ENCODE measurements at places on chromosomes 5 and 9.

- peak; percentile 97 for DNase-seq
Measured at GRCh38 chr9:129888293-129889121, 53.2 kb downstream of the USP20 start.

GRCh38 chr9:68711281-68711680 lies 6.2 kb downstream of the PIP5K1B start:
- DNase-seq: no peak

- DNase-seq: no peak
Measured at GRCh38 chr5:178149199-178149932, 4.3 kb downstream of the NHP2 start.

DNA sequence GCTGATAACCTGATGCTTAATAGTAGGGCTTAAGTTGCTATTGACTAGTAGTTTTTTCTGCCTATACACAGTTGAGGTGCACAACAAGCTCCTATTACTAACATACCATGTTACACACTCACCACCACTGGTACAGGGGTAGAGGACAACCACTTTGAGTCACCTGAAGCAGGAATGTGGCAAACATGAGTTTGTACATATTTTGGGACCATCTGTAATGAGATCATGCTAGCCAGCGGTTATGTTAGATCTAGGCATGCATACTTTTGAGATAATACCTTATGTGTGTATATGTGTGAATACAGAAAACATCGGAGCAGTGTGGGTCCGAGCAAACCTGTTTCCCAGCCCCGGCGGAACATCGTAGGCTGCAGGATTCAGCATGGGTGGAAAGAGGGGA lies 72.8 kb upstream of the NXNL2 start:
- no peak for DNase-seq

DNA sequence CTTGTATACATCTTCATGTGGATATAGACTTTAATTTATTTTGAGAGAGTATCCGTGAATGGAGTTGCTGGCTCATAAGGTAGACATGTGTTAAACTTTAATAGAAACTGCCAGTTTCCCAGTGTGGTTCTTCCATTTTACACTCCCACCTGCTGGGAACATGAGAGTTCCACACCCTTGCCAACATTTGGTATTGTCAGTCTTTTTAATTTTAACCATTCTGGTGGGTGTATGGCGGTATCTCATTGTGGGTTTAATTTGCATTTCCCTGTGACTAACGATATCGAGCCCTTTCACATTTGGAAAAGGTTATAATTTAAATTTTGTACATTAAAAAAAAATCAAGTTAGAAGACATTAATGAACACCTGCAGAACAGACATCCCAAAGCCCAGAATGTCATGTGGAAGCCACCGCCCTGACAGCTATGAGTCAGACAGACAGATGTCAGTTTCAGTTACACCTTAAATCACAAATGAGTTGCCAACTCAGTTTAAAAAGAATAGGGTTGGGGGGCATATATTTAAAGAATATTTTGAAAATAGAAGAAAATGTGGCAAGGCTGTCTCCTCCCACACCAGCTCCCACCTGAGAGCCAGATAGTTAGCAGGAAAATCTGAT lies 36.9 kb downstream of the ANKRD33B start:
- DNase-seq: peak; percentile 19

DNA sequence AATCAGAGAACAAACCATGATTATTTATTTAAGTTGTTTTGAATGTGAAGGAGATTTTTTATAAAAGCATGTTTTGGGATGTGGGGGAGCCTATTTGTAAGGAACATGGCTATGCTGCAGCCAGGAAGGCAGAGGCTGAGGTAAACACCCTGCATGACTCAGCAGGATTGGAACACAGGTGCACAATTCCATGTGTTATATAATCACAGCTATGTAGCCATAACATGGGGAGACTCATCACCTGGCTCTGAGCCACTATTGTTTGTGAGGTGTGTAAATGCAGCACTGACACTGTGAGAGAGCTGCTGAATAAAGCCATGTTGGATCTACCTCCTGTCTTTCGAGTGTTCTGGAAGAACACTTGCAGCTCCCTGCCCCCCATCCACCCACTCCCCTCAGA lies 1009.8 kb downstream of the DNAH5 start:
- no peak for DNase-seq

- DNase-seq: peak; percentile 19
Measured at GRCh38 chr5:59587489-59588337, 305.8 kb downstream of the PDE4D start.

DNA sequence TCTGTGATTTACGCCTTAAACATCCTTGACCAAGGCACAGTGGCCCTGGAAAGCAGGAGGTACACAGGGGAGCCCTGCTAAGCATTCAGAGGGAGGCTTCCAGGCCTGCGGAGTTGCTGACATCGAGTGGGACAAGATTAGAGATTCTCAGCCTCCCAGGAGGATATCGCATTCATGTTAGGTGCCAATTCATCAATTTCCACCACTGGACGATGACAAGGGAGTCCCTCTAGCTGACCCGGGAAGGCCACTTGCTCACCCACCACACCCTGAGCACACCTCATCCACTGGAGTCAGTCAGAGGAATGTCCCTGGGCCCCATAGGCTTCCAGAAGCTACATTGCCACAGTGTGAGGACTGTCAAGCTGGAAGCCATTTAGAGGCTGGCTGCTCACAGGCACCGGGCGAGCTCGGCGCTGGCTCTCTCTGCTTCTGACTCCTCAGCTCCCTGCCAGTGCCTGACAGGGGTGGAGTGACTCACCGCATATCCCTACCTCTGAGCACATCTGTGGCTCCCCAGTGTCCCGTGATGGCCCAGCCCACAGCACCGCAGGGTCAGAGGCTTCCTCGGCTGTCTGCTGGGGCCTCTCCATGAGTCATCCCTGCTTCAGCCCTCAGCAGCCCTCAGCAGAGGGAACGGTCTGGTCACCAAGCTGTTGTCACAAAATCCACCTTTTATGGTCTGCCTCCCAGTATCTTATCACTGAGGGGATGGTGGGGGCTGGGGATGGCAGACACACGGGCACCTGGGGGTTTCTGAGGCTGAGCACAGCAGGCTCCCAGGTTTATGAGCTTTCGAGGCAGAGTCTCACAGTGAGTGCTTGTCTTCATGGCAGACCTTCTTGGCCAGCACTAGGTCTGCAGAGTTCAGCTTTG lies 117.5 kb downstream of the ZNF608 start:
- no peak for DNase-seq

GRCh38 chr5:56639476-56639875 lies 175.9 kb upstream of the MAP3K1 start:
- no peak for DNase-seq

GRCh38 chr9:117411547-117411946 lies 3.3 kb downstream of the ASTN2 start:
- no peak for DNase-seq

DNA sequence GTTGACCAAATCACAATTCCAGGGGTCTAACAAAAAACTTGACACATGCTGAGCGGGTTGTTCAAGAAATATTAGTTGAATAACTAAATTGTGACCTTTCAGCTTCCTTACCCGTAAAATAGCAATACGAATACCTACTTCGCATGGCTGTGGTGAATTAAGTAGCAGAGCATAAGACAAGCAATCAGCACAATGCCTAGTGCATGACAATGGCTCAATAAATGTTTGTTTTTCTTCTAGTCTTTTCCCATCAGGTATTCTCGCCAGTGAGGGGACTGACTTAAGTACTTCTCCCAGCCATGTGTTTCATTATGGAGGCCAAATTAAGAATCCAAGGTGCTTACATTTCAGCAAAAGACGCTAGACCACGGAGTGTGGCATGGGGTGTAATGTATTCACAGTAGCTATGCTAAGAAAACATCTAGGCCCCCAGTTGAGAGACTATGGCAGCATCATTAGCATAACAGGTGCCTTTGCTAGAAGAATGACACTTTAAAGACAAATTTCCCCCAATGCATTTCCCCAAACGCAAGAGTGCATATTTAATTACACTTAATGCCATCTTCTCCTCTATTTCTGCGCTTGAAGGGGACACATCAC lies 145.9 kb downstream of the ASTN2 start:
- no peak for DNase-seq

- DNase-seq: no peak
Measured at GRCh38 chr5:14216372-14216771, 73.2 kb downstream of the TRIO start.

- DNase-seq: no peak
Measured at GRCh38 chr5:136396886-136397285, 31.5 kb upstream of the TRPC7 start.

DNA sequence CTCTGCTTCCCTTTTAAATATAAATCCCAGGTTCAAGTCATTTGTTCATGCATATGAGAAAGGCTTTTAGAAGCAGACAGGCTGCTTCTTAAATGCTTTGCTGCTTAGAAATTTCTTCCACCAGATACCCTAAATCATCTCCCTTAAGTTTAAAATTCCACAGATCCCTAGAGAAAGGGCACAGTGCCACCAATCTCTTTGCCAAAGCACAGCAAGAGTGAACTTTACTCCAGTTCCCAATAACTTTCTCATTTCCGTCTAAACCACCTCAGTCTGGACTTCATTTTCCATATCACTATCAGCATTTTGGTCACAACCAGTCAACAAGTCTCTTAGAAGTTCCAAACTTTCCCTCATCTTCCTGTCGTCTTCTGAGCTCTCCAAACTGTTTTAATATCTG lies 679.8 kb upstream of the FTMT start:
- DNase-seq: no peak

DNA sequence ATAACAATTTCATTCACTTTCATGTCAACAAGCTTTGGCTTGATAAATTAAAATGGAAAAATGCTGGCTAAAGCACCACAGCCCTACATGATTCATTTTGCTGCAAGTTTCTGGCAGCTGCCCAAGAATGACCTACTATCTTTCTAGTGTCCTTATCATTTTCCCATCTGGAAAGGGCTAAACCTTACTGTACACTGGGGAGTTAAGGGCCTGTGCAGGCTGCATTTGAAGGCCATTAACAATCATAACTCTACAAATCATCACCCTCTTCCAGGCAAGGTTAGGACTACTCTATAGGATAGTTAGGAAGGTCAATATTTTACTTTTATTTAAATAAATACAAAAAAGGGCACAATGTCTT lies 579.7 kb upstream of the ZNF608 start:
- no peak for DNase-seq

DNA sequence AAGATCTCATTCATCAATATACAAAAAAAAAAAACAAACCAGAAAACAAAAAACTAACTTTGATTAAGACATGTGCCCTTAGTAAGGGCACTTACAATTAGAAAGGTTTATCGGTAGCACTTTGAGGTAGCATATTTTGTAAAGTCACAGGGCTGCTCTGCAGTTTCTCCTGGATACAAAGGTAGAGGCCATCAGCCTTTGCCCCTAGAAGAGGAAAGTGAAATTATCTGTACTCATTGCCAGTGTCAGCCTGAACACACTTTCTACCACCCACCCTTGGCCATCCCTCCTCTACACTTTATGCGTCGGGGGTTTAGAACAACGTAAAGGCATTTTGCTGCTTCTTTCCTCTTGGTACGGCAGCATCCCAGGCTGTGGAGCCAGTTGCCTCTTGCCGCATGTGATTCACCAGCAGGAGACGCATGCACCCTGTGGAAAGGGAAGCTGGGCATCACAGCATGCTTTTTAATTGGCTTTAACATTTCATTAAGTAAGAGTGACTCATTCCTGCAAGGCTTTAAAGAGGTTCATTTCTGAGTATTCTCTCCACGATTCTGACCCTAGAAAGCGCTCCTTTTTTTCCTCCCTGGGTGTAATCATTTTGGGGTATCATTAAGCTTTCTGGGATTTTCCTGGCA lies 84.6 kb downstream of the CEMIP2 start:
- no peak for DNase-seq

GRCh38 chr5:101783241-101784013 lies 512.7 kb downstream of the SLCO4C1 start:
- no peak for DNase-seq

DNA sequence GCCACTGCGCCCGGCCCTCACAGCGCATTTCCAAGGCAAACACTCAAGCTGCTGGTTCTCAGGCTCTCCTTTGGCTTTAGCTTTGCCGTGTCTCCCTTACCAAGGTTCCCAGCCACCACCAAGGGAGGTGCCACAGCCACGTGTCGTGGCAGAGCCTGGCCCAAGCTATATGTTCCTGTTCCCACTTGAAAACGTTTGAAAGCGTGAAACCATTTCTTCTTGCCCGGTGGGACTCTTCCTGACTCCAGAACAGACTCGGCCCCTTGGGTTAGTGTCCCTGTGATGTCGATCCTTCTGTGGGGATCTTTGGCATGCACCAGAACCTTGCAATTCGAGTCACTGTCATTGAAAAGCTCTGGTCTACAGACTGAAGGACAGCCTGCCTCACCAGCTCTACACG lies 147.9 kb downstream of the HSD17B3 start:
- no peak for DNase-seq

GRCh38 chr9:91421128-91421765 lies 2.4 kb downstream of the NFIL3 start:
- DNase-seq: peak; percentile 36

GRCh38 chr5:176985516-176985915 lies 21.1 kb downstream of the UIMC1 start:
- DNase-seq: peak; percentile 78

DNA sequence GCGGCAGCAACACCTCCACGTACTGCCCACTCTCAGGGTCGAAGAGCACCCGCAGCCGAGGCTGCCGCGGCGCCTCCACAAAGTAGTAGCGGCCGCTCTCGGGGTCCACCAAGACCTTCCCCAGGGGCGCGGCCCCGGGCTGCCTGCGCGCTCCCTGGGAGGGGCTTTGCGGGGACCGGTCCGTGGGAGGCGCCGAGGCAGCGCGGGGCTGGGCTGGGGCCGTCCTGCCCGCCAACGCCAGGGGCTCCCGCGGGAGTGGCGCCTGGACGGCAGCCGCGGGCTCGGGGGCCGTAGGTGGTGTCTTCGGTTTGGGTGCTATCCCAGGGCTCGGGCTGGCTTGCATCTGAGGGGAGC lies 2.6 kb upstream of the MZB1 start:
- DNase-seq: no peak

DNA sequence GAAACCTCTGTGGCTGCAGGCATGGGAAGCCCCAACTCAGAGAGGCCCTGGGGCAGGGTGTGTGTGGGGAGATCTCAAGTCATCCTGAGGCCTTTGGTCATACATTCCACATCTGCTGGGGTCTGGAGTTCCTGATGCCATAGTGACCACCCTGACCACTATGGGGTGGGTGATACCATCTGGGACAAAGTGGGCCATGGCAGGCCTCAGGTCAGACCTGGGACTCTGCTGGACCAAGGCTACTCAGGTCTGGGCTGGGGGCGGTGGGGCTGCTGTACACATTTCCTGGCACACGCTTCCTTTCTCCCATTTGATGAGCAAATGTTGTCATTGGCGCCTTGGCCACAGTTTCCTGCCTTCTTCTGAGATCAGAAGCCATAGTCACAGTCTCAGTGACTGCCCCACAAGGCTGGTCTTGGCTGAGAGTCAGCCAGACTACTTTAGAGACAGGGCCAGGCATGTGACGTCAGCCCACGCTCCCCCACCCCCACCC lies 15.1 kb upstream of the ACSL6 start:
- DNase-seq: no peak

- no peak for DNase-seq
Measured at GRCh38 chr5:146410272-146410671, 36.9 kb upstream of the TCERG1 start.

Data from B cell (primary cell).